ENCODE measurements at places on chromosomes 4 and X.

- no peak for DNase-seq
Observed at GRCh38 chrX:39331082-39331704, 529.9 kb downstream of the MID1IP1 start.

- no peak for DNase-seq
Observed at GRCh38 chrX:105483011-105483410, 262.5 kb upstream of the TEX13A start.

DNA sequence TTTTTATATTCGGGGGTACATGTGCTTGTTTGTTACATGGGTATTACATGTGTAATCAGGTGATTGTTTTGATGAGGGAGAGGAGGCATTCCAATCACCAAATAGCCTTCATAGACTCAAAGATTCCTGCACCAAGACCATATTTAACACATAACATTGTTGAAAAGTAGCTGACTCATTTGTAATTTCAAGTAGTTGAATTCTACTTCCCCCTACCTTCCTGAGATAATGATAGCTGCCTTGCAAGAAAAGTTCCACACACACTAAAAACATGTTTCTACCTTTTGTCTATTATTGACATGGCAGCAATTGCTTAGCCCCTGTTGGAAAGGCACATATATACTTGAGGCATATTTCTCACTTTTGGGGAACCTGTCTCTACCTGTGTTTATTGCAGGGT lies 16.1 kb downstream of the PGAM4 start:
- DNase-seq: no peak

- DNase-seq: no peak
Observed at GRCh38 chrX:148310426-148311165, 189.8 kb upstream of the AFF2 start.

GRCh38 chr4:162853788-162854187 lies 312.9 kb downstream of the NAF1 start:
- DNase-seq: no peak
